ENCODE measurements at places on chromosomes 5 and 9.

- H3K36me3 ChIP-seq, result no peaks in the 10 kb centered on the region
- no peak overlapping the region for H3K27ac ChIP-seq
- no peak overlapping the region for H3K4me3 ChIP-seq
- H3K4me1 ChIP-seq, result no peaks in the 10 kb centered on the region
- DNase-seq, result no peak
- no peaks in the 10 kb centered on the region for H3K27me3 ChIP-seq
Observed at GRCh38 chr5:81241961-81242648, 9.0 kb downstream of the CKMT2 start.

DNA sequence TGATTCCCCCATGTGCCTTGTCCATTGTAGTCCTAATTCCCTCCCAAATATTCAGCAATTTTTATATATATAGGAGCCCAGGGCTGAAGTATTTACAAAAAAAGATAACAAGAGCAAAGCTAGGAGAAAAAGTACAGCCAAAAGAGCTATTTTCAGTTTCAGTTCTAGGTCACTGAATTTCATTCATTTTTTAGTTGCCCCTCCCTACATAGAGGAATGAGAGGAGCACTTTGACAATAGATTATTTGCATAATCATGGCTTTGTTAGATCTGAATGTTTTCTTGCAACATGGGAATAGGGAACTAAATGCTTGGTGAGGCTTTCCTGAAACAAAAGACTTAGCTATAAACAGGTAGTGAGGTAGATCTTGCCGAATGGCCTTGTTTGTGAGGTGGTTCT, 15.3 kb upstream of the F2RL2 start:
- no peaks in the 10 kb centered on the region for H3K4me1 ChIP-seq
- H3K27me3 ChIP-seq, result no peaks in the 10 kb centered on the region
- peaks cover 48% of the 10 kb centered on the region for H3K36me3 ChIP-seq
- H3K4me3 ChIP-seq, result no peak overlapping the region

- H3K27me3 ChIP-seq, result no peaks in the 10 kb centered on the region
- H3K4me1 ChIP-seq, result no peaks in the 10 kb centered on the region
- H3K36me3 ChIP-seq, result no peaks in the 10 kb centered on the region
- H3K27ac ChIP-seq, result no peak overlapping the region
- H3K4me3 ChIP-seq, result no peak overlapping the region
Observed at GRCh38 chr5:81726297-81726696, 24.6 kb downstream of the SSBP2 start.

GRCh38 chr5:10272053-10272874, 22.2 kb downstream of the CCT5 start:
- H3K4me1 ChIP-seq, result no peaks in the 10 kb centered on the region
- no peak overlapping the region for H3K4me3 ChIP-seq
- no peak overlapping the region for H3K27ac ChIP-seq
- no peak for DNase-seq
- no peaks in the 10 kb centered on the region for H3K27me3 ChIP-seq

- no peaks in the 10 kb centered on the region for H3K36me3 ChIP-seq
- H3K4me3 ChIP-seq, result no peak overlapping the region
- no peaks in the 10 kb centered on the region for H3K4me1 ChIP-seq
- H3K27ac ChIP-seq, result no peak overlapping the region
- H3K27me3 ChIP-seq, result peaks cover 4% of the 10 kb centered on the region
- DNase-seq, result no peak
Observed at GRCh38 chr9:27591093-27591492, 17.8 kb upstream of the C9orf72 start.

DNA sequence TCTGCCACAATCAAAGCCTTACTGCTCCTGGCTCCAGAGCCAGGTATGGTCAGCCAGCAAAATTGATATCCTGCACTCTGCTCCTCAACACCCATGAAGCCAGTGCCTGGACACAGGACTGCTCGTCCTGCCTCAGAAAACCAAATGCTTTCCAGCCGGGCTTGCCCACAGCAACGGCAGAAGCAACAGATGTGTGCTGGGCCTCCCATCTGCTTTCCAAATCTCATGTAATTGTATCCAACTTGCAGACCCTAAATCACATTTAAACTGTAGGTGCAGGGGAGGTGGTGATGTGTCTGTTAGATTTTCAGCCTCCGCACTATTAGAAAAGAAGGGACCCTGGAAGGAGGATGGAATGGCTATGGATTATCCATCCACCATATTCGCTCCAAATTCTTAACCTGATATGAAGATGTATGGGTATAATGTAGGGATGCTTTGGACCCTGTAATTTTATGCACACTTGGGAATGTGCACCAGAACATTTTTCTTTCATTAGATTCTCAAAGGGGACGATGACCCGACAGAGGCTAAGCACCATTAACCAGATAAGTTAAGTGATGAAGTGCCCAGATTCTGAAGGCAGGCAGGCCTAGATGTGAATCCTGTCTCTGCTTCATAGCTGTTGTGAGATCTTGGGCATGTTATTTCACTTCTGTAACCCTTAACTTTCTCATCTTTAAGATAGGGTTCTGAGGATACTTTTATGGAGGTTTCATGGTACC, 58.2 kb downstream of the EXOSC2 start:
- no peaks in the 10 kb centered on the region for H3K4me1 ChIP-seq
- H3K27me3 ChIP-seq, result no peaks in the 10 kb centered on the region
- H3K36me3 ChIP-seq, result no peaks in the 10 kb centered on the region
- no peak overlapping the region for H3K4me3 ChIP-seq
- DNase-seq, result no peak

GRCh38 chr5:92980491-92980890, 600.5 kb downstream of the NR2F1-AS1 start:
- H3K27ac ChIP-seq, result no peak overlapping the region
- H3K27me3 ChIP-seq, result no peaks in the 10 kb centered on the region
- H3K4me1 ChIP-seq, result no peaks in the 10 kb centered on the region

DNA sequence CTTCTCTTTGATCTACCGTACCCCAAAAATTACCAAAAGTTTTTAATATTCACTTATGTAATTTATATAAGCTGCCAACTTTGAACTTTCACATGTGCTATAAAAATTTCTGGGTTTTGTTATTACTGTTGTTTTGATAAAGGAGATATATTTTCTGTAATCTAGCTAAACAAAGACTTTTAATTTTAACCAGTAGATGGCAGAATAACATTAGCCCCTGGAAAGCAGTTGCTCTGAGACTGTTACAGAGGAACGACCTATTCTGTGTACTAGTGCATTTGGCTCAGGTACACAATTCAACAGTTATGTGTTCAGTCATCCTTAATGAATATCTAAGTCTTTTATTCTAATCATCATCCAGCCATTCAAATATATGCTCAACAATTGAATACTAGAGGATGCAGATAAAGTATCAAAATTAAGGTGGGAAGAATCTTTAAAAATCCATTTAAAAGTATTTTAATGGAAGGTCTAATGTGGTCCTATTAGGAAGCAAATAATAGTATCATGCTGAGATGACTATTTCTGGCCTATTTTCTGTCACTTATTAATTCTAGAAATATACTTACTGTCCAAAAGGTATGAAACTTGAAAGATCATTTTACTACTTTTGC, 8.6 kb downstream of the KLHL9 start:
- H3K27me3 ChIP-seq, result no peaks in the 10 kb centered on the region
- DNase-seq, result no peak
- H3K36me3 ChIP-seq, result peaks cover 22% of the 10 kb centered on the region
- H3K4me3 ChIP-seq, result no peak overlapping the region
- peaks cover 9% of the 10 kb centered on the region for H3K4me1 ChIP-seq

DNA sequence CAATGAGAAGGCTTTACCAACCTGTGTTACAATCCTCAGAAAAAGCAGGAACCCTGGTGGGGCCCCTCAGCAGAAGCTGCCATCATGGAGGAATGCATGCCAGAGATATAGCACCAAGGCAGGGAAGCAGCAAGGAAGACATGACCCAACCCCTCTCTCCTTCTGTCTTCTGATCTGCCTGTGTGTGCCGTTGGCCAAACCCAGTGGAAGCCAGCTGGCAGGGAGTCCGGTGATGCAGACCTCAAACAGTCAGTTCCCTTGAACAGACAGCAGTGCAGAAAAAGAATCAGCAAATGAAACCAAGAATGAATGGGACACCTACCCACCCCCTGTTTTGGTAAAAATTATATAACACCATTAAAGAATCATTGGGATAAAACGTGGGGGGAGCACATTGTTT, 234.2 kb downstream of the ZNF608 start:
- no peak overlapping the region for H3K4me3 ChIP-seq
- no peak overlapping the region for H3K27ac ChIP-seq
- no peaks in the 10 kb centered on the region for H3K27me3 ChIP-seq
- DNase-seq, result no peak

DNA sequence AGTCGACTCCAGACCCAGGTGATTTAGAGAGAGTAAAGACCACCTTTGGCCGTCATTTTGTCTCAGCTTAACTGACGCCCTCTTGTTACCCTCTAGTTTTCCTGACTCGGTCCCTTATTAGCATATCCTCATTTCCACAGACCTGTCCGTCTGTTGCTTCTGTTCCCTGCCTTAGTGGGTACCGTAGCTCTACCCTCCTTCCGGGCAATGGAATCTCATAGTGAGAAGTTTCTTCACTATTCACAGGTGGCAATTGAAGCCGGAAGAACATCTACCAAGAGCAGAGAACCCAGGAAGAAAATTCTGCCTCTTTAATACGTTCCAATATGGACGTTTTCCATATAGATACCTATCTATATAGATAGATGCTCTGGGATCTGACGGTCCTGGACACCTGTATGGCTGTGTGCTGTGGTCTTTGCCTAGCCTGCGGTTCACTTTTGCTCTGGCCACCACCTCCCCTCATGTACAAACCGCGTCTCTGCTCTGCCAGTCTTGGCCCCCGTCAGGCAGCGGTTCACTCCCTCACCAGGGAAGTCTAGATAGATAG, 652 bp upstream of the TMEM161B start:
- H3K27me3 ChIP-seq, result no peaks in the 10 kb centered on the region
- no peaks in the 10 kb centered on the region for H3K36me3 ChIP-seq
- peak overlapping the region; percentile 73 for H3K4me3 ChIP-seq
- no peak for DNase-seq

GRCh38 chr5:176818391-176819098, 8.2 kb downstream of the UNC5A start:
- no peak for DNase-seq
- H3K4me1 ChIP-seq, result peaks cover 8% of the 10 kb centered on the region
- H3K27ac ChIP-seq, result no peak overlapping the region
- peak overlapping the region; percentile 39 for H3K4me3 ChIP-seq

GRCh38 chr5:59393585-59394420, 499.7 kb downstream of the PDE4D start:
- no peak overlapping the region for H3K4me3 ChIP-seq
- H3K27ac ChIP-seq, result no peak overlapping the region
- no peaks in the 10 kb centered on the region for H3K27me3 ChIP-seq
- DNase-seq, result no peak

- H3K27ac ChIP-seq, result no peak overlapping the region
- no peak overlapping the region for H3K4me3 ChIP-seq
- H3K4me1 ChIP-seq, result no peaks in the 10 kb centered on the region
- H3K36me3 ChIP-seq, result no peaks in the 10 kb centered on the region
- no peak for DNase-seq
Observed at GRCh38 chr9:87211669-87212068, 264.4 kb upstream of the GAS1 start.

GRCh38 chr9:14768405-14769229, 46.1 kb upstream of the CER1 start:
- no peaks in the 10 kb centered on the region for H3K4me1 ChIP-seq
- peaks cover 2% of the 10 kb centered on the region for H3K27me3 ChIP-seq
- no peak for DNase-seq
- H3K36me3 ChIP-seq, result no peaks in the 10 kb centered on the region
- H3K4me3 ChIP-seq, result no peak overlapping the region
- no peak overlapping the region for H3K27ac ChIP-seq

GRCh38 chr9:136539427-136540421, 6.1 kb downstream of the NOTCH1 start:
- H3K27ac ChIP-seq, result peak overlapping the region; percentile 81
- H3K4me3 ChIP-seq, result peak overlapping the region; percentile 31
- peaks cover 64% of the 10 kb centered on the region for H3K4me1 ChIP-seq
- no peaks in the 10 kb centered on the region for H3K27me3 ChIP-seq

GRCh38 chr5:31100047-31100575, 93.4 kb upstream of the CDH6 start:
- no peak overlapping the region for H3K27ac ChIP-seq
- DNase-seq, result no peak
- H3K36me3 ChIP-seq, result no peaks in the 10 kb centered on the region
- H3K4me3 ChIP-seq, result no peak overlapping the region

GRCh38 chr5:41835645-41836044, 34.6 kb downstream of the OXCT1 start:
- H3K4me3 ChIP-seq, result no peak overlapping the region
- H3K27ac ChIP-seq, result no peak overlapping the region
- no peaks in the 10 kb centered on the region for H3K4me1 ChIP-seq
- no peak for DNase-seq

DNA sequence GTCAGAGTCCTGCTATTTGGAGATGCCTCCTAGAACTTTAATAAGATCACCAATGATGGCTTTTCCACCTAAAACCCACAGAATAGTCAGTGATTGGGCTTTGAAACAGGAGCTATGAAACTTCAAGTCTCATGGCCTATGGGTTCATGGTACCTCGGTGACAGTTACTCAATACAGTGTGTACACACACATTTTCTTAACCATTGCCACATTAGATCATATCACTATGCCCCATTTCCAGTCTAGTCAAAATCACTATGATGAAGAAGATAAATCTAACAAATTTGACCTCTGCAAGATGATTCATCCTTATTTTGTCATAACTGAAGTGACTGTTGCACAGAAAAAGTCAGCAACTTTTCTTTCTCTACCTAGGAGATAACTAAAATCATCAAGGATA, 86.8 kb upstream of the OR13F1 start:
- H3K27ac ChIP-seq, result no peak overlapping the region
- H3K4me3 ChIP-seq, result no peak overlapping the region
- H3K27me3 ChIP-seq, result no peaks in the 10 kb centered on the region

DNA sequence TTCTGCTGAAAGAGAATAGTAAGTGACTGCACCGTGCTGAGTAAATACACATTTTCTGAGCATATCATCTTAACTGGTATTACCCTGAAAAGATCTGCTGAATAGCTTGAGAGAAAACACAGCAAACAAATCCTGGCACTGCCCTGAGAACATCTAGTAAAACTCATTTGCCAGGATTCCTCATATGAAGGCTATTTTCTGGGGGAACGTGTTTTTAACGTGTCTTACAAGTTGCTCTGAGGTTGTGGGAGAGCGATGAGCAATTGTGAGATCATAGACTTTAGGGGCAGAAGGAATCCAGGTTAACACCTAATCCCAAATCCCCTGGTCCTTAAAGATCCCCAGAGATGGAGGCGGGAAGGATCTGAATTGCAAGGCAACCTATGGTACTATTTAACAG, 331.9 kb upstream of the RFX3 start:
- no peak overlapping the region for H3K4me3 ChIP-seq
- H3K36me3 ChIP-seq, result no peaks in the 10 kb centered on the region
- no peaks in the 10 kb centered on the region for H3K27me3 ChIP-seq
- H3K4me1 ChIP-seq, result no peaks in the 10 kb centered on the region
- no peak overlapping the region for H3K27ac ChIP-seq

GRCh38 chr9:4317681-4318080, 17.8 kb upstream of the GLIS3 start:
- H3K4me3 ChIP-seq, result no peak overlapping the region
- no peaks in the 10 kb centered on the region for H3K4me1 ChIP-seq
- no peaks in the 10 kb centered on the region for H3K36me3 ChIP-seq
- H3K27ac ChIP-seq, result no peak overlapping the region
- no peak for DNase-seq
- H3K27me3 ChIP-seq, result no peaks in the 10 kb centered on the region

Data from effector memory CD4-positive, alpha-beta T cell (primary cell).